ENCODE measurements at places on chromosomes 3 and 15. TPM values are rescaled to one million over a fixed set of nuclear protein-coding genes. Genes with fewer than 3 reads are reported as not detected.

DNA sequence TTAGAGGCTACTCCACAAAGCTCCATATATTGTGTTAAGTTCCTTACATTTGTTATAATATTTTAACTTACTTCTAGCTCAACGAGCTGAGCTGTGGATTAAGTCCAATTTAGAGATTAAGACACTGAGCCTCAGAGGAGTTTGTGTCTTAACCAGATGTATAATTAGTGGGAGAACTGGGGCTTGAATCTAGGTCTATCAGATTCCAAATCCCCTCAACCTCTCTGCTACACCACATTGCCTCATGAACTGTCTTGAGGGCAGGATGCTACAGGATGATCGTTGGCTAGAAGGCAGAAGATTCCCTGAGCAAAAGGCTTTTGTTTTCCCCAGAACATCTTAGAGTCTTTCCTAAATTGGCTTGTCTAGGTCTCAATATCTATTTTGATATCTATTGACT lies 890.8 kb downstream of the NAALADL2 start:
- H3K36me3 ChIP-seq = no peaks in the 10 kb centered on the region
- no peaks in the 10 kb centered on the region for H3K27me3 ChIP-seq
- DNase-seq = no peak

DNA sequence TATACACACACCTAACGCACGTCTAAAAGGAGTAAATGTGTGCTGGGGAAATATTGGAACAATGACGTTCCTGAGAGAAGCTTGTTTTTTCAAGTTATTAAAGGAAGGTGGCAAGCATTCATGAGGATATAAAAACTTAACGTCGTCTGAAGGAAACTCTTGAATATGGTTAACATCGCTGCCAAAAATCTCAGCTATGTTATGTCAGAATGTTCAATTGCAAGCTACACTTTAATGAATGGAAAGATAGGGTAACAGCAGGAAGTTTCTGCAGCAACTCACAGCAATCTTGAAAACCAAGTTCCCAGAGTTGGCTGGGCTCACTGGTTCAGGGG lies 54.3 kb upstream of the MEF2A start:
- peaks cover 52% of the 10 kb centered on the region for H3K4me1 ChIP-seq
- no peaks in the 10 kb centered on the region for H3K27me3 ChIP-seq
- no peak for DNase-seq
- no peak overlapping the region for H3K4me3 ChIP-seq

- DNase-seq = no peak
- no peaks in the 10 kb centered on the region for H3K36me3 ChIP-seq
- peaks cover 1% of the 10 kb centered on the region for H3K4me1 ChIP-seq
- H3K27ac ChIP-seq = no peak overlapping the region
These were observed 72.9 kb downstream of the RBMS3 start for GRCh38 chr3:29353807-29354206.

GRCh38 chr3:197135212-197135611 lies 105.6 kb upstream of the MELTF start:
- peaks cover 3% of the 10 kb centered on the region for H3K4me1 ChIP-seq
- peaks cover 54% of the 10 kb centered on the region for H3K36me3 ChIP-seq
- no peaks in the 10 kb centered on the region for H3K27me3 ChIP-seq
- DNase-seq = no peak

- H3K36me3 ChIP-seq = no peaks in the 10 kb centered on the region
- H3K4me3 ChIP-seq = no peak overlapping the region
- H3K27me3 ChIP-seq = peaks cover 12% of the 10 kb centered on the region
- H3K4me1 ChIP-seq = no peaks in the 10 kb centered on the region
- no peak overlapping the region for H3K27ac ChIP-seq
These were observed 28.0 kb upstream of the DCLK3 start for GRCh38 chr3:36792342-36792741.

GRCh38 chr15:52801748-52802085 lies 11.6 kb upstream of the ONECUT1 start:
- H3K36me3 ChIP-seq = peaks cover 1% of the 10 kb centered on the region
- no peak overlapping the region for H3K27ac ChIP-seq
- peaks cover 92% of the 10 kb centered on the region for H3K27me3 ChIP-seq
- H3K4me1 ChIP-seq = peaks cover 15% of the 10 kb centered on the region

- H3K4me1 ChIP-seq = no peaks in the 10 kb centered on the region
- H3K36me3 ChIP-seq = no peaks in the 10 kb centered on the region
- H3K27me3 ChIP-seq = no peaks in the 10 kb centered on the region
These were observed 83.8 kb downstream of the PTPRG start for GRCh38 chr3:61645148-61645547.

- H3K4me3 ChIP-seq = no peak overlapping the region
- H3K27ac ChIP-seq = no peak overlapping the region
- DNase-seq = no peak
- no peaks in the 10 kb centered on the region for H3K36me3 ChIP-seq
- no peaks in the 10 kb centered on the region for H3K27me3 ChIP-seq
- peaks cover 9% of the 10 kb centered on the region for H3K4me1 ChIP-seq
These were observed 18.3 kb upstream of the SEMA3F start for GRCh38 chr3:50136714-50137405.

DNA sequence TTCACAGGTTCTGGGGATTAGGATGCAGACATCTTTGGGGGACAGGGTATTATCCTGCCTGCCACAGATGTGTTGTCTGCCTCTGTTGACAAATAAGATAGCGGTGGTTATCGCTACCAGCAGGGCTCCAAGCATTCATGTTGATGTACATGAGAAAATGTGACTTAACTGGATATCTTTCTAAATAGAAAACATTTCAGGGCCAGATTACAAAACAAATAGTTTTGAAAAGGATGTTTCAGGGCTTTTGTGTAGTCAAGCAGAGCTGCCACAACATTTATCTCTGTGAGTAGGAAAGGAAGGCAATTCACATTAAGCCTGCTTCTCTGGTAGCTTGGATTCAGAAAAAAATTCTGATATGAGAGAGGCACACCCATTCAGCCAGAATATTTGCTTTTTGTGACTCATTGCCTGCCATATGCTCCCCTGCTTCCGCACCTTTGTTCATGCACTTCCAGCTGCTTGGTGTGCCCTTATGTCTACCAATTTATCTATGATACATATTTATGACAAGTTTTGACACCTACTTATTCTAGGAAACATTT lies 22.8 kb downstream of the PLS1 start:
- H3K27me3 ChIP-seq = peaks cover 2% of the 10 kb centered on the region
- no peaks in the 10 kb centered on the region for H3K36me3 ChIP-seq
- H3K4me3 ChIP-seq = no peak overlapping the region
- H3K4me1 ChIP-seq = no peaks in the 10 kb centered on the region
- DNase-seq = no peak

GRCh38 chr15:31499953-31500765 lies 173.5 kb downstream of the KLF13 start:
- no peaks in the 10 kb centered on the region for H3K36me3 ChIP-seq
- no peak overlapping the region for H3K4me3 ChIP-seq
- H3K27me3 ChIP-seq = peaks cover 10% of the 10 kb centered on the region
- no peak overlapping the region for H3K27ac ChIP-seq
- peaks cover 7% of the 10 kb centered on the region for H3K4me1 ChIP-seq

- no peak for DNase-seq
- H3K4me1 ChIP-seq = peaks cover 19% of the 10 kb centered on the region
- peaks cover 2% of the 10 kb centered on the region for H3K36me3 ChIP-seq
- no peak overlapping the region for H3K27ac ChIP-seq
- no peak overlapping the region for H3K4me3 ChIP-seq
These were observed 31.0 kb downstream of the IQSEC1 start for GRCh38 chr3:13042127-13042701.

DNA sequence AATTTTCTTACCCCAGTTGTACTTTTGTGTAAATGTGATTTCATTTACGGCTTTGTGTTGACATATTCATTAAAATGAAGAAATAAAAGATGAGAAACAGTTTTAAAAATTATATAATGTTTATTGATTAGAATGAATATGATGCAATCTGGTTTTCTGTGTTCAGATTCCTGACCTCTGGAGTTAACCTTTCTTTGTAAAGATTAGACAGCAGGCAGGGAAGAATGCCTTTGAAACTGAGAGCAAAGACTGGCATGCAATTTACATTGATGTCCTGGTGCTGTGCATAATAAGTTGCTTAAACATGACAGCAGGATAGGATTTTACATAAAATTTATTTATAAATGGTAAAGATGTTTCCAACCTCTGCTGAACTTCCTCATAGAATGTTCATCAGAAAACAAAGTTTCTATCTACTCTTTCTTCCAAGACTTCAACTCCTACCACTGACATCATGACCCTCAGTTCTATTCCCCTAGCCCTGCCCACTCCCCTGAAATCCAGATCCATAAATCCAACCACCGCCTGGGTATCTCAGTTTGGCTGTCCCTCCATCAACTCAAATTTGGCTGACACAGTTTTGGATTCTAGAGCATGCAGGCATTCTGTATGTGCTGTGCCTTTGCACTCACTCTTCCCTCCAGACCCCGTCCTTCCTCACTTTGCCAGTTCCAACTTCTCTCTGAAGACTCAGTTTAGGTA lies 1.7 kb downstream of the HGD start:
- no peaks in the 10 kb centered on the region for H3K4me1 ChIP-seq
- no peak for DNase-seq
- no peak overlapping the region for H3K27ac ChIP-seq
- no peaks in the 10 kb centered on the region for H3K36me3 ChIP-seq
- no peak overlapping the region for H3K4me3 ChIP-seq

DNA sequence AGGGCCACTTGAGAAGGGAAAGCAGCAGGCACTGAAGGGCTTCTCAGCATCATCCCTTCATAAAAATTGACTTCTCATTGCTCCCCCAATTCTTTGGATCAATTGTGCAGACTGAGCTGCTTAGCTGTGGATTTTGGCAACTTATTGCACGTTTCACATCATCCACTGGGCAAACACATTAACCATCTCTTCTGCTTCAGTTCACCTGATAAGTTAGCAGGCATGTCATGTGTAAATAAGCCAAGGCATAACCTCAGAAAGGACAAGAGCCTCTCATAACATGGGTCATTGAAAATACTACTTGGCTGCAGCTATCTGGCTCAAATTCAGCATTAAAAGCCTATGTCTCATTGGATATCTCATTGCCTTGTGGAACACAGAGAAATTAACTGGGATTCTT lies 366.5 kb downstream of the LRRC3B start:
- no peaks in the 10 kb centered on the region for H3K27me3 ChIP-seq
- H3K27ac ChIP-seq = no peak overlapping the region

DNA sequence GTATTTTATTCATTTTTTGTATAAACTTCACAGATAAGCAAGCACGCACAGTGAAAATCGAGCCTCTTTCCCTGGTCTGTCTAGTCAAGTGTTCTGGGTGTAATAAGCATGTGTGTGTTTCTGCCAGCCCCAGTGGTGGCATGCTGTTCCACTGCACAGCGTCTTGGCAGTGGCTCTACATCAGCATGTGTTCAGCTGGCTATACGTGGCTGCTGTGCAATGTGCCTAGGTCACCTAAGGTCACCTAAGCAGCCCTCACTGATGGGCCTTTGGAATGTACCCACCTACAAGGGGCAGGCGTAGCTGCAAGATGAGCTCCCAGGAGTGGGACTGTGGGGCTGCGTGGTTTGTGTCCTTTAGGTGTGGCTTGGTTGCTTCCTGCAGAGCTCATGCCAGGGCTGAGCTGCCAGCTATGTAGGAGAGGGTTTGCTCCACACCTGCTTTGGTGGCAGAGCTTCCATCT lies 4.9 kb downstream of the LIMD1 start:
- peaks cover 23% of the 10 kb centered on the region for H3K36me3 ChIP-seq
- peak overlapping the region; percentile 48 for H3K4me3 ChIP-seq
- H3K4me1 ChIP-seq = peaks cover 49% of the 10 kb centered on the region
- H3K27me3 ChIP-seq = no peaks in the 10 kb centered on the region
- H3K27ac ChIP-seq = peak overlapping the region; percentile 24

DNA sequence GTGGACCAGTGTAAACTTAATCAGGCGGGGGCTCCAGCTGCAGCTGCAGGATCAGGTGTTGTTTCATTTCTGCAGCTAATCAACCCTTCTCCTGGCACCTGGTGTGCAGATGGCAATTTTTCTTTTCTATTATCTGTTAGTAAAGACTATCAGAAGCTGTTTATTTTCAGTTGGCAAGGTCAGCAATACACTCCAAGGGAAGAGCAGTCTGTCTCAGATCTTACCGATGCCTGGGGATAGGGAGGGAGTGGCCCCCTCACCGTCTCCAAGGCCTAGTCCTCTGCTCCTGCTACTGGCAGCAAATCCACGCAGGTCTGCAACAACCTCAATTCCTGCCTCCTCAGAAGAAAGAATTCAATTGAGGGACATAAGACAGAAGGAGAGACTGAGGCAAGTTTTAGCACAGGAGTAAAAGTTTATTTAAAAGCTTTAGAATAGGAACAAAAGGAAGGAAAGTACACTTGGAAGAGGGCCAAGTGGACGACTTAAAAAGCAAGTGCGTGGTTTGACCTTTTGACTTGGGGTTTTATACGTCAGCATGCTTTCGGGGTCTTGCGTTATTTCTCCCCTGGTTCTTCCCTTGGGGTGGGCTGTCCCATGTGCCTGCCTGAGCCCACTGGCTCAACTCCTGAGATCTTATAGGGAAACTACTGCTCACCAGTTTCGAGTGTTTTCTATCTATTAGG lies 9.2 kb downstream of the CCRL2 start:
- no peaks in the 10 kb centered on the region for H3K36me3 ChIP-seq
- H3K27me3 ChIP-seq = no peaks in the 10 kb centered on the region
- peaks cover 15% of the 10 kb centered on the region for H3K4me1 ChIP-seq
- H3K4me3 ChIP-seq = peak overlapping the region; percentile 22

GRCh38 chr3:55282994-55283393 lies 204.1 kb downstream of the WNT5A start:
- no peak for DNase-seq
- H3K4me3 ChIP-seq = no peak overlapping the region
- no peaks in the 10 kb centered on the region for H3K27me3 ChIP-seq
- no peak overlapping the region for H3K27ac ChIP-seq
- H3K36me3 ChIP-seq = no peaks in the 10 kb centered on the region
- no peaks in the 10 kb centered on the region for H3K4me1 ChIP-seq

DNA sequence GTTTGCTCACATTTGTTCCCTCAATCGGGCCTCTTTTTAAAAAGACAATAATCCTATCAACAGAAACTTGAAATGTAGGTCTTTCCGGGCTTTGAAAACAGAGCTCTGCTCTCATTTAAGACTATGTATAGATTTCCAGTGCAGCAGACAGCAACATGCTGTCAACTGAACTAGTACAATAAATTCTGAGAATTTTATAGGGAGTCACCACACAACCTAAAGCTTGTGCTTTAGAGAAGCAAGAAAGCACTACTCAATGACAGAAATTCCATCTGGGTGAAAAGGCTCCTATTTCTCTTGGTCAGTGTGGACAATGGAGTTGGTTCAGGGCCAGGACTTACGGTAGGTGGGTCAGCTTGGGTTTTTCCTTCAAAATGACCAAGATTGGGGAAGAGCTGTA lies 583.5 kb downstream of the ROBO1 start:
- no peaks in the 10 kb centered on the region for H3K27me3 ChIP-seq
- H3K4me3 ChIP-seq = no peak overlapping the region
- no peak overlapping the region for H3K27ac ChIP-seq
- no peaks in the 10 kb centered on the region for H3K4me1 ChIP-seq

GRCh38 chr3:133490468-133491351 lies 82.8 kb upstream of the CDV3 start:
- H3K4me1 ChIP-seq = peaks cover 46% of the 10 kb centered on the region
- DNase-seq = peak; percentile 77
- peak overlapping the region; percentile 79 for H3K4me3 ChIP-seq
- H3K27me3 ChIP-seq = no peaks in the 10 kb centered on the region
- peak overlapping the region; percentile 94 for H3K27ac ChIP-seq
- peaks cover 3% of the 10 kb centered on the region for H3K36me3 ChIP-seq

Gene CATSPER2
- 2.0 TPM for total RNA-seq

Gene MAP6D1
- total RNA-seq = 1.6 TPM

Gene DIPK2A
- total RNA-seq = 17.8 TPM

Gene ZMYND10
- total RNA-seq = 2.7 TPM
